Fibroblast of villous mesenchyme (primary cell): ENCODE measurements at places on chromosomes 4 and X. TPM values are rescaled to one million over a fixed set of nuclear protein-coding genes. Genes with fewer than 3 reads are reported as not detected.
A peak's percentile ranks its signal among the peaks of the same experiment; 100 is the strongest.

Gene GAK
- total RNA-seq, result 44.0 and 68.0 TPM in 2 replicates

Gene WAS
- under 0.01 TPM in 1 of 2 replicates, not detected in the other for total RNA-seq

Gene DNAJB14
- total RNA-seq, result 36.4 and 54.8 TPM in 2 replicates

Gene UGT2B11
- not detected in 2 replicates for total RNA-seq

DNA sequence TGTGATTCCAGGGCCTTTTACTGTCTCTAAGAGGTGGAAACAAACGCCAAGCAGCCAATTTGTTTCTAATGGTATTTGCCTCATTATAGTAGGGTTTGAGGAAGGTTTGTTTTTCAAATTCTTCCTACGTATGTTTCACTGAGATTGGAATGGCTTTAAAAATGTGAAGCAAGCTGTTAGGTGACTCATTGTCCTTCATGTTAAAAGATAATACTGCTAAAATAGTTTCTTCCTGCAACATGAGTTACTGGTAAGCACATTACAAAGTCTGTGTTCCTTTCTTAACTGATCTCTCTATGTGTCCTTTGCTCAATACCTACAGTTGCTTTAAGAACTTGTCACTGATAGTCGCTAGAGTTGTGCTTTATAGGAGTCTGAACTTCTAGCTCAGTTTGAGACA is 1183.9 kb downstream of the RPA4 start:
- DNase-seq, result peak; percentile 20

DNA sequence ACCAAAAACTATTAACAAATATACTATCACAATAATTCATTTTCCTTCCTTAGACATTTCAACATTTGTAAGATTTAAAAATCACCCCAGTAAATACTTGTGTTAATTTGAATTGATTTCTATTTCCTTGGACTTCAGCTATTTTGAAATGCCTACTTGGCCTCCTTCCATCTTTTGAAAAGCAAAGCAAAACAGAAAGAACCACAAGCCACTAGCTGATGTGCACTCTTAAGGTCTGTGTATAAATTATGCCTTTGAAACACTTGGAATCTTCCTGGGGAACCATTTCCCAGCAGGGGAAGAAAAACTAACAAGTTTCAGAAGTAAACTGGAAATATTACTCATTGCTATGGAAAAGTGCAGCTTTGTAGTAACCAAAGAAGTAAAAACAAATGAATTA is 139.8 kb downstream of the CLCN4 start:
- DNase-seq, result peak; percentile 60

- no peak for DNase-seq
Observed at GRCh38 chr4:11079171-11079570, 349.5 kb downstream of the HS3ST1 start.

- no peak for DNase-seq
Observed at GRCh38 chrX:111504941-111505340, 6.5 kb upstream of the SERTM2 start.

- no peak for DNase-seq
Observed at GRCh38 chr4:141229408-141230101, 8.9 kb downstream of the ZNF330 start.

DNA sequence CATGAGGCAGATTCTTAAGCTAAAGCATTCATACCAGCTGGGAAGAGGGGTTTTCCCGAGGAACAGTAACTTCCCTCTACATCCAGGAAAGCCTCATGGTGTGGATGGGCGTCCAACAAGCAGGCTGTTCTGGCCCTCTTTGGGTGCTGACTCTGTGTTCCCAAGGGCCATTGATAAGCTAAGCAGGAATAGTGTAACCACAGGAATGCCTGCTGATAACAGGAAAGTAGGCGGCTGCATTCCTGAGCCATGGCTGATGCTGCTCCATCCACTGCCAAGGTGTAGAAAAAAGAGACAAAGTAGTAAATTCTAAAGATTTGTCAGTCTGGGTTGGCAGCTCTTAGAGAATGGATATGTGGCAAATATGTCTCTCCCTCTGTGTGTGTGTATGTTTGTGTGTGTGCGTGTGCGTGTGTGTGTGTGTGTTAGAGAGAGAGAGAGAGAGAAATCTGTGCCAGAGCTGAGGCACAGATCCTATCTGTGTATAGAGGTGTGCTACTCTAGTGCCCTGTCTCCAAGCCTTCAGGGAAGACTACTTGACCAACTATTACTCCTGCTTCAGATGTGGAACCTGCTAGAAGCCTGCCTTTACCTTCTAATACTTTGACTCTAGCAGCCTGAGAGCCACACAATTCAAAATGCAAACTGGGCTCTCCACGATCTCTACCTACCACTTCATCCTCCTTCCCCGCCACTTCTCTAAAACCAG is 353.1 kb upstream of the NR3C2 start:
- DNase-seq, result no peak

GRCh38 chrX:119728487-119728886 is 29.9 kb upstream of the SOWAHD start:
- DNase-seq, result peak; percentile 3

GRCh38 chr4:118981839-118982381 is 93.3 kb downstream of the SYNPO2 start:
- DNase-seq, result peak; percentile 82

DNA sequence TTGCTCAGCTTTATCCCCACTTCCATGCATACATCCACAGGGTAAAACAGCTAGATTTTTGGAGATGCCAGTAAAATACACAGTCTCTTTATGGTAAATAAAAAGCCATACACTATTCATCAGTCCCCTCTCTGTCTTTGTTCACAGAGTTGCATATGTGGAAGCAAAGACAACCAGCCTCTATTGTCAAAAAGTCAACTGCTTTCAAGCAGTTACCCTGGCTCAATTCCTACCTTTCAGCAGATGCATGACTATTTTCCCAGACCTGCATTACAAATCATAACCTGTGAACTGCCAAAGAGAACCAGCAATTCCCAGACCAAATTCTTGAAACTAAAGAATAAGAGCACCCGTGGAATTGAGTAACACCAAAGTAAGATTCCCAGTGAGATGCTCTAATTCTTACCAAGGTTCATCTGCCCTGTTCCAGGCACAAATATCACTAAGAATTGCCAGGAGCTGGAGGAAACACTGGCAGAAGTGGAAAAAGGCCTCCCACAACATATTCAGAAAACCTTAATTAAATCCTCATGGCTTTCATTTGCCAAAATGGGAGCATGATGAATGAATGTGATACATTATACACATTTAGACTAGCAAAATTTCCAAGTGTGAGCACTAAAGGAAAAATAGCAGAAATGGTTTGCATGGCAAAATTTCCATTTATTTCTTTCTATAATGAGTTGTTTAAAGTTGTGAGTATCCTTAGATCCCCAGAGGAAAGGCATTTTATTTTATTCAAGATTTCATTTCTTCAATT is 391.2 kb upstream of the ADGRL3 start:
- no peak for DNase-seq

GRCh38 chr4:110195561-110196205 is 2.7 kb downstream of the ELOVL6 start:
- DNase-seq, result peak; percentile 45

DNA sequence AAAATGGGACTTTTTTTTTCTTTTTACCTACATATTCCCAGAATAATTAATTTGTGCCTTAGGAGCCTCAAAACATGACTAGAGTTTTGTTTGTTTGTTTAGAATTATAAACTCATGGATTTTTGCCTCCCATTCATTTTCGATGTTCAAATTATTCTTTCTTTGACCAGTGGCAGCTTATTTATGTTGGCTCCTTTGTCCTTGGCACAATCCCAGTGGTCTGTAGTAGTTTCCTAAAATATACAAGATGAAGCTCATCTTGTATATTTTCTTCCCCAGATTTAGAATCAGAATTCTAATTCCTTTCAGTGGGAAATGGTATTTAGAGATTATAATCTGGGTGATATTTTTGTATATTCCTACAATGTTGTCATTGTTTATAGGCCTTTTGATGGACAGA is 27.2 kb downstream of the DCK start:
- DNase-seq, result no peak

- no peak for DNase-seq
Observed at GRCh38 chr4:189771696-189772361, 168.8 kb upstream of the FRG1 start.

DNA sequence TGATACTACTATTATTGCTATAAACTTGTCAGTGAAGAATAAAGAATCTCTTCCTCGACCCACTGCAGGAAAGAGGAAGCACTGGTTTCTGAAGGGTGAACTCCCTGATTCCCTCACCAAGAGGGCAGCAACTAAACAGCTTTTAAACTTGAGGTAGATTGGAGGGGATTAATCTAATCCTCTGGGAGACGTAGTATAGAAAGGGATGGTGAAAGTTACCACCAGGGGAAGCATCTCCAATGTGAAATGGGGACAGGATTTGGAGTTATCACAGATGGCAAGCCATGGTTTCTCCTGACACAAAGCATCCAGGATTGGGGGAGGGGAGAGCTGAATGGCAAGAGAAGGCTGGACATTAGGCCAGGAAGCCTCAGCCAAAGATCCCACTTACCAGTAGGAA is 62.7 kb upstream of the PTPN13 start:
- DNase-seq, result no peak
